ENCODE measurements at places on chromosomes 7 and 10.
A peak's percentile ranks its signal among the peaks of the same experiment; 100 is the strongest.

DNA sequence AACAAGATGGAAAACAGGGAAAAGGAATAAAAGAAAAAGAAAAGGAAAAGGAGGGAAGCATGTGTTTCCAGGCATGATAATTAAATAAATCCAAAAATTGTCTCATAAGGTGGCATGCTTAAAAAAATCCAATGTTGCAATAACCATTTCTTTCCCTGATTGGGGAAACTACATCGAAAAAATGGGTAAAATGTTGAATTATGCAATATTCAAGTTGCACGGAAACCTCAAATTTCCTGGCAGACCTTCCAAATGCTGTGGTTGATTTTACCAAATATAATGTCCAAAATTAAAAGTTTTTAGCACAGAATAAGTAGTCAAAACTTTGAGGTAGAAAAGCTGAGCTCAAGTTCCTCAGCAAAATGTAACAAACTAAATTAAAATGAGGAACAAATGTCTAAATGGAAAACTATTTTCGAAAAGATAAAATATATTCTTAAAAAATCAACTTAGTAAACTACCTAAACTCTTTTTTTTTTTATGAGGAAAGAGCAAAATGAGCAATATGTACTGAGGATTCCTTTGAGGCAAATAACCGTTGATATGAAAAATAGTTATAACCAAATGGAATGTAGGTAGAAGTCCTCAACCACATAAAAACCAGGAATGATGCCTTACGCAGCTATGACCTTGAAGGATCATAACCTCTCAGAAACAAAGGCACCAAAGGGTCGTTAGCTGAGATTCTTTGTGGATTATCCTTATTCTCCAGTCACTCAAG is 52.6 kb downstream of the MACC1 start:
- no peak for DNase-seq

DNA sequence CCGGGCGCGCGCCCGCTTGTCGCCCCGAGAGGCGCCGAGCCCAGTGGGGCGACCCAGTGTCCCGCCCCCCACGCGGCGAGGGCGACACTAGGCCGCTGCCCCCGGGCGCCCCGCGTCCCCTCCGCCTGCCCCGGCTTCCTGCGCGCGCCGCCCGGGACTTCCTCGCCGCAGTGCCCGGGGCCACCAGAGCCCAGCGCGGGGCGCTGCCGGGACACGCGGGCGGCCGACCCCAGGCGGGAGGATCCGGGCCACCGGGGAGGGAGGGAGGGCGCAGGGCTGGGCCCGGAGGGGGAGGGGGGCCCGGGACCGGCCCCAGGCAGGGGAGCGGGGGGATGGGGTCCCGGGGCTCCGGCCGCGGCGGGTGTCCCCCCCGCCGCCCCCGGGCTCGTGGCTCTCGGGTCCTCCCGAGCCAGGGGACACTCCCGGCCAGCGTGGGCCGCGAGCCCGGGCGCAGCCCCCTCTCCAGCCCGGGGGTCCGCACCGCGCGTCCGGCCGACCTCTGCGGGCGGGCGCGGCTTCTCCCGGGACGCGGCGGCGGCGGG is 435 bp upstream of the PWWP2B start:
- DNase-seq, result no peak

DNA sequence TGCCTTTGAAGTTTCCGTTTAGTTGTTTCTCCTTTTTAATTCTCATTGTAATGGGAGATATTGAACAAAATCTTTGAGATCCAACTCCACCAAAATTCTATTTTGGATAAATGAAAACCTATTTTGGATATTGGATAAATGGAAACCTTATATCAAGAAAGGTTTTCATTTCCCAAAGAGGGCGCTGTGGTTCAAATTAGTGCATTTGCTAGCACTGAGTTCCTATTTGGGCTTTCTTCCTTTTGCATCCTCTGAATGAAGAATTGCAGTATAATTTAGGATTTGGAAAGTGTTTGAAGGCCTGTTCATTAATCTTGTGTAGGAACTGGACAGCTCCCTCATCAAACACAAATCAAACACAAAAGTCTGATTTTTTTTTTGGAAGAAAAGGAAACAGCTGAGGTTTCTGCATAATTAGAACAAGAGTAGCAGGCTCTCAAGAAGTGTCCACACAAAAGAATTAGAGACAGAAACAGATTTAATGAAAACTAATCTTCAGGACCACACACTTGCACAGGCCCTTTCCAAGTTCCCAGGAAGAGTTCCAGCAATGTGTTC is 80.8 kb upstream of the KLF14 start:
- DNase-seq, result no peak

DNA sequence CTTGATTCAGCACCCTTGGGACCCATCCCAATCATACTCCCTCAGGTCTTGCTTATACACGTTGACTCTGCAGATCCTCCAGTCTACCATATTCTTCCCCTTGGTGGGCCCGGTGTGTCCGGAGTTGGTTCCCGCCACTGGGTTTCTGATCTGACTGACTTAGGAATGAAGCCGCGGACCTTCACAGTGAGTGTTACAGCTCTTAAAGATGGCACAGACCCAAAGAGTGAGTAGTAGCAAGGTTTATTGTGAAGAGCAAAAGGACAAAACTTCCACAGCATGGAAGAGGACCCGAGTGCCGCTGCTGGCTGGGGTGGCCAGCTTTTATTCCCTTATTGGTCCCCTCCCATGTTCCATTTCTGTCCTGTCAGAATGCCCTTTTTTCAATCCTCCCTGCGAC is 5.9 kb upstream of the GDF10 start:
- no peak for DNase-seq

DNA sequence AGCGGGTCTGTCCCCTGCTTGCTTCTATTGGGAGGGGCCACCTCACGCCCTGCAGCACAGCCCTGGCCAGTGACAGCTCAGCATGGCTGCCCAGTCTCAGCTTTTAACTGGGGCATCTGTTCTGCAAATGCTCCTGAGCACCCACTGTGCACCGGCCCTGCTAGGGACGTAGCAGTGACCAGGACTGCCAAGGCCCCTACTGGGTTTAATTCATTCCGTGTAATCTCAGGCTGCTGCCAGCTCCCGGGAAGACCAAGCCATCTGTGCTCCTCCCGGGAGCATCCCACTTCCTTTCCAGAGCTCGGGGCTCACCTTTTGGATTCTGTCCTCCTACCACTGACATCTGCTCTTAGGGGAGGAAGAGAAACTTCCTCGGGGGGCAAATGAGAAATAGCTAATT is 85.2 kb downstream of the ADARB2 start:
- DNase-seq, result no peak

- no peak for DNase-seq
Measured at GRCh38 chr7:50267525-50268041, 36.9 kb upstream of the IKZF1 start.

GRCh38 chr10:77162697-77163096 is 474.9 kb downstream of the KCNMA1 start:
- no peak for DNase-seq

- no peak for DNase-seq
Measured at GRCh38 chr10:124124123-124124768, 30.8 kb upstream of the CHST15 start.

- DNase-seq, result no peak
Measured at GRCh38 chr7:2729031-2729892, 41.3 kb downstream of the AMZ1 start.

- DNase-seq, result no peak
Measured at GRCh38 chr7:144378651-144379050, 23.4 kb downstream of the ARHGEF5 start.

DNA sequence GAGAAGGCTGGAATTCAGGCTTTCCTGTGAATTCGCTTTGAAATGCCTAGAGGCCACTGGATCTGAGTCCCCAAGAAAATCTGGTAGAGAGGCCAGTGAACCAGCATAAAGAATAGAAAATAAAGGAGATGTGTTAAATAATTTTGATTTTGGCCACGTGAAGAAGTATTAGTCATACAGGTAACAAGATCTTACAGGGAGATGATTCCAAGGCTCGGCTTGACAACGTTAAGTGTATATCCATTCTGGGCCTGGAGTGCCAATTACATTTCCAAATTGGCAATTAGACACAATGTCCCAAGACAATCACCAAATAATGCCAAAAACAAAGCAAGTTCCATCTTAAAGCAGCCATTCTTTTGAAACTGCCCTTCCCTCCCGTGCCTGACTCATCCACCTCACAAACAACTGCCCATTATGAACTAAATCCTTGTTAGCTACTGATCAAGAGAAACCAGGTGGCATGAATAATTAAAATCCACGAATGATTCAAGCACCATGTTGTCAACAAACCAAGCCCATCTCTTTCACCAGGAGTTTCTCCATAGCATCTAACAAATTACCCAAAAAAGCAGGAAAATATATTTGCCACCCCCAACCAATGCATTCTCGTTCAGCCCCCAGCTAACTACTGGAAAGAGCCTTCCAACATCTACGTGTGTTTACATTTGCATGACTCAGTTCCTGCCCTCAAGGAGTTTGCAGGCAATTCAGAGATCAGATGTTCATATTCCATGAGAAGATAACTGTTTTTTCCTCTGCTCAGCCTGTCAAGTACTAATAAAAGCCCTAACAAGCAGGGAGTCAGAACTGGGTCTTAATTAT is 8.5 kb downstream of the KCNMA1 start:
- no peak for DNase-seq

DNA sequence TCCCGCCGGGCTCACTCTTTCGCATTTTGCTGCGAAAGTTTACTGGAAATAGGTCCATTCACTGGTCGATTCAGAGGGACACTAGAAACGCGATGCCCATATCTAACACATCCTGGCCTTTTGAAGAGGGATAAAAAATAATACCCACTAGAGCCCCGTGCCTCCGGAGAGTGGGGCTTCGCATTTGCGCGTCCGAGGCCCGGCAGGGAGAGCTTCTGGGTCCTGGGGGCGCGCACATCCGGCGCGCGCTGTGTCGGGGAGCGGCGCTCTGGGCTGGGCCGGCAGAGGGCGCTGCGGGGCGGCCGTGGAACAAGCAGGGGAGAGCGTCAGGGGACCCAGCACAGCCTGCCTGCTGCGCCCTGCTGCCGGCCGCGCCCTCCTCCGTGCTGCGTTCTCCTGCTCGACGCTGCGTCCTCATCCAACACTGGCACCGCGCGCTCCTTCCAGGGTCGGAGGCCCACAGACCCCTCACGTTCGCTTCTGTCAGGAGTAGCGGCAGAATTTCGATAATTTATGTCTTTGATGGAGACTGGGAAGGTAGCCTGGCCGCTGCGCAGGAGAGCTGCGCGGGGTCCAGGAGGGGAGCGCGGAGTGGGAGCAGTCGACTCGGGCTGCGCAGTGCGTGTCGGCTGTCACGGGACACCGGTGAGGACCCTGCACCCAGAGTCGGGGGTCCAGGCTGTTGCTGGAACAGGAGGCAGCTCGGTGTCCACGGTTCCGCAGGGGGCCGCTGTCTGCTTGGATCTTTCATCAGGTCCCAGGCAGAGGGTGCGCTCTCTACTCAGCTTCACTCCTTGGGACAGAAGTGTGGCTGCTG is 41.5 kb upstream of the ZNF32 start:
- peak; percentile 11 for DNase-seq

DNA sequence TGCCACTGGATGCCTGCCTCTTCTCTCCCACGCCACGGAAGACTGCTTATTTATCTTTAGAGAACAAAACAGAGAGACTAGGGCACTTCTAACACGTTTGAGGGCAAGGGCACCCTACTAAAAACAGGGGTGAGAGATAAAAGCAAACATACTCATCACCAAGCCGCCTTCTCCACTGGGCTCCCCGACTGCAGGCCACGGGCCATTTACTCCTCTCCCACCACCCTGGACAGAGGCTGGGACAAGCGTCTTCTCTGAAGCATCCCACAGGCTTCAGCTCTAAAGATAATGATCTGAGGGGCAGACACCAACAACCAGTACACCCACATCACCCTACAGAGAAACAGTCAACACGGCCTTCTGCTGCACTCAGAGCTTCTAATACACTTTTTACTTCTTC is 78.7 kb downstream of the CYTH3 start:
- DNase-seq, result no peak

GRCh38 chr7:29485339-29486190 is 78.1 kb upstream of the PRR15 start:
- peak; percentile 64 for DNase-seq

DNA sequence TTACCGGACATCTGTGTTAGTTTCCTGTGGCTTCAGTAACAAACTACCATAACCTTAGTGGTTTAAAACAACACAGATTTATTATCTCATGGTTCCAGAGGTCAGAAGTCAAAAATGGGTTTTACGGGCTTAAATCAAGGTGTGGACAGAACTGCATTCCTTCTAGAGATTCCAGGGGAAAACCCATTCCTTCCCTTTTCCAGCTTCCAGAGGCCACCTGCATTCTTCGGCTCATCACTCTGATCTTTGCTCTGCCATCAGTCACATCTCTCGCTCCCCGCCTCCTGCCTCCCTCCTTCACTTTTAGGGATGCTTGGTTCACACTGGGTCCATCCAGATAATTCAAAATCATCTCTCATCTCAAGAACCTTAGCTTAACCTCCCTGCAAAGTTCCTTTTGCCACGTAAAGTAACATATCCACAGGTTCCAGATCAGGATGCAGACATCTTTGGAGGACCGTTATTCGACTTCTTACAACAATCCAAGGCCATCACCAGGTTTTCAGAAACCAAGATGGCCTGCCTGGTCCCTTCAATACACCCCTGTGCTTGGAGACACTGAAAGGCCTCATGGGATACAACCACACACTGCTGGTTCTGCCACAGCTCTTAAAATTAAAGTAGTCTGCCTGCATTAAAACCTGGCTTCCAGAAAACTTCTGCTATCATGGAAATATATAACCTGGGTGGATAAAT is 225.9 kb upstream of the MYO3A start:
- DNase-seq, result no peak

DNA sequence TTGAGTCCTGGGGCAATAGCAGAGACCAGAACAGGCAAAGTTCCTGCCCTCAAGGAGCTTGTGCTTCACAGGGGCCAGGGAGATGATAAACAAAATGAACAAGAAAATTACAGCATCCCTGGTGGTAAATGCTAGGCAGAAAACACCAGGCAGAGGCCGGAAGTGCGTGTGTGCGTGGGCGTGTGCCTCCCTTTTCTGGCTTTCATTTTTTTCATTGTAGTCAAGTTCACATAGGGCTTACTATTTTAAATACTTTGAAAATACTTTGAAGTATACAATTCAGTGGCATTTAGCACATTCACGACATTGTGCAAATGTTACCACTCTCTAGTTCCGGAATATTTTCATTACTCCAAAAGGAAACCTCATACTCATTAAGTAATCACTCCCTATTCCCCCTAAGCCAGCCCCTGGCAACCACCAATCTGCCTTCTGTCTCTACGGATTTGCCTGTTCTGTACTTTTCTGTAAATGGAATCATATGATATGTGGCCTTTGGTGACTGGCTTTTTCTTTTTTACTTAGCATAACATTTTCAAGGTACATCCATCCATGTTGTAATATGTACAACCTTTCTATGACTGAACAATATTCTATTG is 88.1 kb upstream of the PDCD4 start:
- no peak for DNase-seq

DNA sequence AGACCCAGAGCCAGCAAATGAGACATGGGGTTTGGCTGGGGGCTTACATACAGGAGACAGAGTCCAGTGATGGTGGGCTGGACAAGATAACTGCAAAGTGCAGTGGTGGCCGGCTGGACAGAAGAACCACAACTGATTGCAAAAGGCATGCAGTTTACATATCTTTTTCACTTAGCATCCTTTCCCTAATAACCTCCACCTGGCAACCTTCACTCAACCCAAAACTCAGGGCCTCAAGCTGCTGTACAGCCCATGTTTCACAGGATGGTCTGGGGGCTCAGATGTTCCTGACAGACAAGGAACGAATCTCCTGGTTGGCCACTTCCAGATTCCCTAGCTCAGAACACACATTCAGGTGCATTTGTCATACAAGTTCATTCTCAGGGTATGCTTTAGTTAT is 7.8 kb upstream of the PDCD4 start:
- DNase-seq, result no peak

Measured in NCI-H1092 treated with DMSO at 0.1 percent for 48 hours (cell line).